ENCODE measurements at places on chromosomes 12 and 14. TPM values are rescaled to one million over a fixed set of nuclear protein-coding genes. Genes with fewer than 3 reads are reported as not detected.

The CCDC177 gene
- under 0.01 TPM for total RNA-seq

The ZC3H14 gene
- 59.9 TPM for total RNA-seq

The C12orf60 gene
- total RNA-seq, result 4.9 TPM

The L2HGDH gene
- total RNA-seq, result 7.3 TPM

The LUM gene
- 0.67 TPM for total RNA-seq

The BDKRB1 gene
- total RNA-seq, result 0.17 TPM

The ACSM4 gene
- not detected for total RNA-seq

The MYF5 gene
- not detected for total RNA-seq

The MYO1H gene
- total RNA-seq, result not detected

The TMEM117 gene
- 12.4 TPM for total RNA-seq

The PTCSC3 gene
- total RNA-seq, result not detected

The BRAP gene
- total RNA-seq, result 18.8 TPM

The VRTN gene
- not detected for total RNA-seq

The AKAP5 gene
- total RNA-seq, result 1.5 TPM

The FAM90A1 gene
- 0.63 TPM for total RNA-seq

The SRGAP1 gene
- 28.9 TPM for total RNA-seq

The GRIP1 gene
- 4.2 TPM for total RNA-seq

The KRT5 gene
- total RNA-seq, result not detected

The INF2 gene
- total RNA-seq, result 131 TPM

The IFNG-AS1 gene
- not detected for total RNA-seq

The IRAK4 gene
- 17.7 TPM for total RNA-seq

The C12orf42 gene
- total RNA-seq, result not detected

The RNASE3 gene
- not detected for total RNA-seq

The SLC41A2 gene
- 50.0 TPM for total RNA-seq

The TMEM233 gene
- 1.5 TPM for total RNA-seq

The CD163 gene
- 0.25 TPM for total RNA-seq

The P2RX7 gene
- total RNA-seq, result 0.96 TPM

The LMNTD1 gene
- 0.08 TPM for total RNA-seq

The PAPOLA gene
- total RNA-seq, result 100 TPM

The PDE6H gene
- not detected for total RNA-seq

The KRT6C gene
- not detected for total RNA-seq

The MMP19 gene
- 0.08 TPM for total RNA-seq

The CCNK gene
- total RNA-seq, result 21.9 TPM

The TAS2R14 gene
- total RNA-seq, result 3.1 TPM

The LHX5 gene
- total RNA-seq, result 0.50 TPM

The HSPB8 gene
- total RNA-seq, result 43.3 TPM

The B4GALNT3 gene
- total RNA-seq, result 5.1 TPM

The RIN3 gene
- total RNA-seq, result 6.0 TPM

The KRT71 gene
- not detected for total RNA-seq

The CMKLR1 gene
- total RNA-seq, result 1.4 TPM

The SLC35E3 gene
- total RNA-seq, result 4.3 TPM

The CPNE6 gene
- not detected for total RNA-seq

The CLEC9A gene
- not detected for total RNA-seq

The RESF1 gene
- total RNA-seq, result 33.0 TPM

The MORN3 gene
- total RNA-seq, result 0.89 TPM

The RASAL1 gene
- 1.8 TPM for total RNA-seq

The MUCL1 gene
- total RNA-seq, result not detected

The TMPRSS12 gene
- total RNA-seq, result not detected

The SLC7A7 gene
- total RNA-seq, result 10.0 TPM

The LPAR5 gene
- 3.8 TPM for total RNA-seq

The SLC7A8 gene
- 2.3 TPM for total RNA-seq
